IPS DF 6.9 (cell line): ENCODE measurements at places on chromosomes 13 and 19.
A peak's percentile ranks its signal among the peaks of the same experiment; 100 is the strongest.

DNA sequence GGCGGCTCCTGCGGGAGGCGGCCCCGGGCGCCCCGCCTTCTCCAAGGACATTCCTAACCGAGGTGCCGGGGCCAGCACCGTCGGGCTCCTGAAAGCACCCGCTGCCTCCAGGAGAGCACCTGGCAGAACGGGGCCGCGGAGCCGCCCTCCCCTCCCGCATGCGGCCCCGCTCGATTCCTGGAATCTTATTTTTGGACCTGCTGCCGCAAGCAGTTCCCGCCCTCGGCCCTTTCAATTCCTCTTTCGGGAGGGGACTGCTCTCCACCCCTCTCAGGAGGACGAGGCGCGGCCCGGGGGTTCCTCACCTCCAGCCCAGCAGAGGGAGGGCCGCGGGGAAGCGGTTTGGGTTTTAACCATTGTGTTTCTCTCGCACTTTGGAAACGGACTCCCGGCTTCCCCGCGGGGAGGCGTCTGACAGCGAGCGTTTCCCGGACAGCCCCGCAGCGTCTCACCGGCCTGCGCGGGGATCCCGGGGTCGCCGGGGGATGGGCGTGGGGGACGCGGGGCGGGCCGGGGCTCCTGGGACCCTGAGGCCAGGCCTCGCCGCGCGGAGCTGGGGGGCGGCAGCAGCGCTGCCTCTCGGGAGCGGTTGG is 849 bp downstream of the GAS6 start:
- no peak for DNase-seq

DNA sequence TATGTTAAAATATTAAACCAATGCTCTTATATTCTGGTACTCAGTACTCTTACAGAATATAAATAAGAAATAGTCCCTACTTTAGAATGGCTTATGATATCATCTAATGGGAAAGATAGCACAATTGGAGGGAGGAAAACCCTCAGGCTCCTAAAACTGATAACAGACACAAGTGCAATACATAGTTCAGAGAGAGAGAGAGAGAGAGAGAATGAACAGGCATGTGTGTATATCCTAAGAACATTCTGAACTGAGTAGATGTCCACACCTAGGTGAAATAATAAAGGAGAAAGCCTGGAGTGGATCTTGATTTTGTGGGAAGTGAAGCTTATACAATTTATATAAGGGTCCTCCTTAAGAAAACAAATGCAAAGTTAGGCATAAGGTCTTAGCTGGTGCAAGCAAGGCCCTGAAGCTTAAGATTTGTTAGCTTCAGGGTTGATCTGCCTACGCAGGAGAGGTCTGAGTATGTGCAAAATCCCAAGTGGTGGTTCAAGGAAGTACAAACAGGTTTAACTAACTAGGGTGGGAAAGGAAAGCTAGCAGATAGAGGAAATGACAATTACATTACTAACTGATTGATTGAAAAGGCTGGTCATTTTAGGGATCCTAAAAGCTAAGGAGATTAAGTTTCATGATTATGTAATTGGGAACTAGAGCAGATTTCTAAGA is 53.3 kb downstream of the SOX21 start:
- DNase-seq: no peak

GRCh38 chr13:73275163-73275562 is 216.4 kb downstream of the KLF5 start:
- DNase-seq: no peak

DNA sequence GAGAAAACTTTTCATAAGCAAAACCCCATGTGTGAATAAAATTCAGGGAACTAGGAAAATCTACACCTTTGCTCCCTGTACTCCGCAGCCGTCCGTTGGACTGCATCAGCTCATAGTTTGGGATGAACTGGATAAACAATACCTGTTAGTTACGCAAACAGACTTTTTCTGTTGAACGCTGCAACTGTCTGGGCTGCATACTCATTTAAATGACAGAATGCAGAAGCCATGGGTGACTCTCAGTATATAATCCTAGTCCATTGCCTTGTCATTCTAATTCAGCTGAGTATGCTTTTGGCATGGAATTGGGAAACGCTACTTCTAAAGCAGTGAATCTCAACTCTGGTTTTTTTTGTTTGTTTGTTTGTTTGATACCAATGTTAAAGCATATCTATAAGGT is 151.6 kb downstream of the SLITRK1 start:
- no peak for DNase-seq

- DNase-seq: no peak
These were observed 24.1 kb upstream of the CEACAM1 start for GRCh38 chr19:42552086-42553065.

DNA sequence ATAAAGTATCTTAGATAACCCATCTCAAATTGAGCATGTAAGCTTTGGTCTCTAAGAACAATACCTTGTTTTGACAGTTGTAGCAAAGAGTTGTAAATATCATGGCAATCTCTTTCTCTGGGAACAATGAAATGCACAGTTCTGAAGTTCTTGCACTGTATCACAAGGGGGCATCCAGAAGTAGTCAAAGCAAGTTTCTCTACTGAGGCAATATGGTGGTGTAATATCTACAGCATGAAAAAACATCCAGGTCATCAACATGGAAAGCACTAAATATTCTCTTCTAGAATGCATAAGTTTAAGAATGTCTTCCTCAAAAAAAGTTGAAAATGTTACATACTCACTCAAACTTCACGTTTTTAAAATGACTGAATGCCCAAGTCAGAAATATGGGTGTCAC is 19.6 kb downstream of the MTMR6 start:
- no peak for DNase-seq

DNA sequence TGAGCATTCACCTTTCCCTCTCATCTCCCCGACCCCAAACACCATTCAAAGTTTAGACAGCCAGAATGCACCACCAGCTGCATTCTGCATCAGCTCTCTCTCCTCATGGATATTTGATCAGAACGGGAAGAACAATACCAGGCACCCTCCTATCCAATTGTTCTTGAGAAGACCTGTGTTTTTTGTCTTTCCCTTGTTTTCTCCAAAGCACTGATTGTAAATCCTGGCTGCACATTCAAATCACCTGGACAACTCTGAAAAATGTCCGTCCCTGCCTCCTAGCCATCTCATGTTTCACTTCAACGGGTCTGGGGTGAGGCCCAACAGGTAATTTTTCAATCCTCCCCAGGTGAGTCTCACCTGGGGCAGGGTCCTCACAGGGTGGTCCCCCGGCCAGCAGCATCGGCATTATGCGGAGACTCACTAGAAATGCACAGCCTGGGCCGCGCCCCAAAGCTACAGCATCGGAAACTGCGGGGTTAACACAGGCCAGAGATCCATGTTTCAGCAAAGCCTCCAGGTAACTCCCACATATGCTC is 5.5 kb downstream of the IRS2 start:
- no peak for DNase-seq

GRCh38 chr13:98707281-98707999 is 45.0 kb downstream of the SLC15A1 start:
- DNase-seq: no peak

DNA sequence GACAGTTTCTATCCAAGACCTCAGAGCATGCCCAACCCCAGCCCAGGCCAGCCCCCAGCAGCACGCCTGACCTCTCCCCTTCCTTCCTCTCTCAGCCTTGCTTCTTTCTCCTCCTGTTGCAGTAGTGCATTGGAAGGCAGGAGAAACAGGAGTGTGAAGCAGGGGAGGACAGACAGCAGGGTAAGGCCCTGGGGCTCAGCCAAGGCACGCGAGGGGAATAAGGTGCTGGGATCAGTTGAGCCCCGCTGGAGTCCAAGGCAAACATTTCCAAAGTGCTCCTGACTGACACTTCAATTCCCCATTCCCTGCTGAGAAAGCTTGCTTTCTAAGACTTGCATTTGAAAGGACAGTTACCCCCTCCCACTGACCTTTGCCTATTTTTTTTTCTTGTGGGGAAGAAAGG is 73.1 kb upstream of the OLFM4 start:
- peak; percentile 61 for DNase-seq

DNA sequence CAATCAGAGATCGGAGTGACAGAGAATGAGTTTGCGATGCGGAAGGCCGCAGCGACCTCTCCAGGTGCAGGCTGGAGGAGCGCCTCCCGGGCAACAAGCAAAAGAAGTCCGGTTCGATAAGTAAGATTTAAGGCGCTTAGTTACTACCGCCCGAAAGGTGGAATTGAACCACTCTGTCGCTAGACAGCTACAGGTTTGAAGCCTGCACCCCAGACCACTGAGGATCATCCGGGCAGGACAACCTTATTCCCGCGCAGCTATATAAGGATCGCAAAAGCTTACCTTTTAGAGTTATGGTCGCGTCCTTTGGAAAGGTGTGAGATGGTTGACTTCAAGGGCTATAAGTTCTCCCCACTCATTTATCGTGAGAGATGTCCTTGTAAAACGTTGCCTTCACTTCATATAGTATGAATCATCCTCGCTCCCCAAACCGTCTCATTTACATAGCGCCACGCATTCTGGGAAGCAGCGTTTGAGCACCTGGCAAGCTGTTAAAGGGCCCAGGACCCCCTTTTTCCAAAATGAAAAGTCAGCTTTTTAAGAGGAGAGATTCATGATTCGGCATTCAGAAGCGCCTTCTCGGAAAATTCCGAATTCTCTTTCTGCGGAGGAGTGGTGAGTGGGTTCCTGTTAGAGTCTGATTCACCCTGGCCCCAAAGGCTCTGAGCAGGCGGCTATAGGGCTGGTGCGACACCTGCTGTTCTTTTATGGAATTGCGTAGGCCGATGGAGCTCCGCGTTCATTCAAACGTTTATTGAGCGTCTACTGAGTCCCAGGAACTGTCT is 10.8 kb downstream of the FOSB start:
- DNase-seq: no peak

- no peak for DNase-seq
These were observed 222.1 kb upstream of the OBI1 start for GRCh38 chr13:78881054-78881453.

GRCh38 chr13:29532821-29533220 is 62.7 kb downstream of the SLC7A1 start:
- no peak for DNase-seq

DNA sequence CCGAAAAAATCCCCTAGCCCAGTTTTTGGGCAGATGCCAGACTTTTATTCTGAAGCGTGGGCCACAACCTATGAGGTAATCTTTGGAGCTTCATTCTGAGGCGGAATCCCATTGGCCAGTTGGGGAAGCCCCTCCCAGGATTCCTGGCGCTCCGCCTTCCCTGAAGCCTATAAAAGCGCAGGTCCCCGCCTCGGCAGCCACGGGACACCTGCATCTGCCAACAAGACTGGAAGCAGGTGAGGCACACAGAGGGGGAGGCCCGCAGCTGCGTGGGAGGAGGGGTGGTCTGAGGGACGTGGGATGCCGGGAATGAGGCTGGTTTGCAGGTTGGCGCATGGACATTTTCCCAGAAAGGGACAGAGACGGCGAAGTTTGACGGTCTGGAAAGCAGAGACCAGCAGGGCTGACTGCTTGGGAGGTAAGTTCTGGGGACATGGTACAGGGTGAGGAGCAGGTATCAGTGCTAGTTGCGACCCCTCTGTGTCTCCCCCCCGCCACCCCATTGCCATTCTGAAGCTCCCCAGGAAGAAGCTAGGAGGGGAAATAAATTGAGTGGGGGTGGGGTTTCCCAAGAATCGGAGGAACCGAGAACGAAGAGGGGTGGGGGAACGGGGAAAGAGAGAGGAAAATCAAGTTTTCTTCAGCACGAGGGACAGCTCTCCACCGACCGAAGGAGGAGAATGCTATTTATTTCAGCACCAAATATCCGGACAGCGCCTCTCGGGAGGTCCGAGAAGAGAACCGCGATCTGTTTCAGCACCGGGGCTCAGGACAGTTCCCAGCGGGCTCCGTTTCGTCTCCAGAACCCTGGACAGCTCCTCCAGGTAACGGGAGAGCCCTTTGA is 22.4 kb upstream of the FEM1A start:
- DNase-seq: peak; percentile 83

GRCh38 chr13:78102121-78102677 is 183.6 kb upstream of the EDNRB start:
- no peak for DNase-seq

GRCh38 chr19:4712771-4713170 is 10.9 kb downstream of the DPP9 start:
- no peak for DNase-seq

- no peak for DNase-seq
These were observed 38.1 kb downstream of the MIPEP start for GRCh38 chr13:23851106-23851505.

GRCh38 chr13:23696610-23697009 is 126.4 kb downstream of the TNFRSF19 start:
- DNase-seq: no peak

DNA sequence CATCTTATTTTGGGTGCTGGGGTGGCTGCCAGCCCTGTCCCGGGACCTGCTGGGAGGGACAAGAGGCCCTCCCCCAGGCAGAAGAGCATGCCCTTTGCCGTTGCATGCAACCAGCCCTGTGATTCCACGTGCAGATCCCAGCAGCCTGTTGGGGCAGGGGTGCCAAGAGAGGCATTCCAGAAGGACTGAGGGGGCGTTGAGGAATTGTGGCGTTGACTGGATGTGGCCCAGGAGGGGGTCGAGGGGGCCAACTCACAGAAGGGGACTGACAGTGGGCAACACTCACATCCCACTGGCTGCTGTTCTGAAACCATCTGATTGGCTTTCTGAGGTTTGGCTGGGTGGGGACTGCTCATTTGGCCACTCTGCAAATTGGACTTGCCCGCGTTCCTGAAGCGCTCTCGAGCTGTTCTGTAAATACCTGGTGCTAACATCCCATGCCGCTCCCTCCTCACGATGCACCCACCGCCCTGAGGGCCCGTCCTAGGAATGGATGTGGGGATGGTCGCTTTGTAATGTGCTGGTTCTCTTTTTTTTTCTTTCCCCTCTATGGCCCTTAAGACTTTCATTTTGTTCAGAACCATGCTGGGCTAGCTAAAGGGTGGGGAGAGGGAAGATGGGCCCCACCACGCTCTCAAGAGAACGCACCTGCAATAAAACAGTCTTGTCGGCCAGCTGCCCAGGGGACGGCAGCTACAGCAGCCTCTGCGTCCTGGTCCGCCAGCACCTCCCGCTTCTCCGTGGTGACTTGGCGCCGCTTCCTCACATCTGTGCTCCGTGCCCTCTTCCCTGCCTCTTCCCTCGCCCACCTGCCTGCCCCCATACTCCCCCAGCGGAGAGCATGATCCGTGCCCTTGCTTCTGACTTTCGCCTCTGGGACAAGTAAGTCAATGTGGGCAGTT is 8.6 kb downstream of the CALM3 start:
- no peak for DNase-seq

GRCh38 chr19:53664152-53664551 is 32.4 kb downstream of the DPRX start:
- DNase-seq: no peak

- DNase-seq: no peak
These were observed 408.4 kb downstream of the SPRY2 start for GRCh38 chr13:79932556-79932955.

DNA sequence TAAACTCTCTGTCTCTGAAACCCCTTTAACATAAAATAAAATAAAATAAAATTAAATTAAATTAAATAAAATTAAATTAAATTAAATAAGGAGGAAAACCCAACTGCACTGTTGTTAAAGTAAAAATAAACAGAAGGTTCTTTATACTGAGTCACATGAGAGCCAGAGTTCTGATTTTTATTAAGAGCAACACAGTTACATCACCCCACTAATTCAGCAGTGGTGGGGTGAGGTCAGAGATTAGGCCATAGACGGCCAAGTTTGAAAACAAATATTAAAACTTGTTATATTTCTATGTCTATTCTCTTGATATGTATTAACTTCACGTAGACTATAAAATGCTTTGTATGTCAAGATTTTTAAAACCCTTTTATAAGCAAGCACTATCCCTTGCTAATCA is 59.5 kb downstream of the MYCBP2 start:
- DNase-seq: no peak

- no peak for DNase-seq
These were observed 1639.9 kb downstream of the EFNB2 start for GRCh38 chr13:104895521-104895920.

GRCh38 chr19:39506944-39507714 is 7.8 kb upstream of the SELENOV start:
- peak; percentile 68 for DNase-seq

GRCh38 chr19:1251330-1252220 is 3.2 kb downstream of the MIDN start:
- no peak for DNase-seq
